ENCODE measurements at places on chromosomes 6 and 20.

- DNase-seq = no peak
Measured at GRCh38 chr6:7787731-7788130, 61.8 kb downstream of the BMP6 start.

- DNase-seq = no peak
Measured at GRCh38 chr6:25659633-25660368, 7.8 kb downstream of the SCGN start.

DNA sequence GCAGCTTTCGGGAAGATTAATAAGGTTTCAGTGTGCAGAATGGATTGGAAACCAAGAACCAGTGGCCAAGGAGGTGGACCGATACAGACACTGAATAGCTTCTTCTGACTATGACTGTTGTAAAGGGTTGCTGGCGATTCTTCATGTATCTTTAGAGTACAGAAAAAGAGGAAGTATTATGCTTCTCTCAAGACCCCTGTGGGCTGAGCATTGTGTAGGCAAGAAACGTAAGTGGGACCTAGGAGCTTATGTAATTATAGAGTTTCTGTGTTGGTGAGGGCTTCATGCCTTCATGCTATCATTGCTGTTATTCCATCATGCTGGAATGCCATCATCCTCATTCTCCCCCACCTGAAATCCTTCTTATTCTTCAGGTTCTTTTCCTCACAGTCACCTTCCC is 105.4 kb upstream of the AKIRIN2 start:
- no peak for DNase-seq

DNA sequence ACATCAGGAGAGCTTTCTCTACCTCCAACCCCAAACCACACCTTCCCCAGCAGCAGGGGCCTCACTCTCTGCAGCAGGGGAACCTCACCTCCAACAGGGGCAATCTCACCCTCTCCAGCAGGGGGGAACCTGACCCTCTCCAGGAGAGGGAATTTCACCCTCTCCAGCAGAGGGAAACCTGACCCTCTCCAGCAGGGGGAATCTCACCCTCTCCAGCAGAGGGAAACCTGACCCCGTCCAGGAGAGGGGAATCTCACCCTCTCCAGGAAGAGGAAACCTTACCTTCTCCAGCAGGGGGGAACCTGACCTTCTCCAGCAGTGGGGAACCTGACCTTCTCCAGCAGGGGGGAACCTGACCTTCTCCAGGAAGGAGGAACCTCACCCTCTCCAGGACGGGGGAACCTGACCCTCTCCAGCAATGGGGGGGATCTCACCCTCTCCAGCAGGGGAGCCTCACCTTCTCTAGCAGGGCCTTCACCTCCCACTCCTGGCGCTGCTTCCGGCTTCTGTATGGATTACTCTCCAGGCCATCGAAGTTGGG is 3.1 kb downstream of the B3GALT4 start:
- no peak for DNase-seq

- no peak for DNase-seq
Measured at GRCh38 chr6:146878952-146879340, 280.2 kb downstream of the ADGB start.

DNA sequence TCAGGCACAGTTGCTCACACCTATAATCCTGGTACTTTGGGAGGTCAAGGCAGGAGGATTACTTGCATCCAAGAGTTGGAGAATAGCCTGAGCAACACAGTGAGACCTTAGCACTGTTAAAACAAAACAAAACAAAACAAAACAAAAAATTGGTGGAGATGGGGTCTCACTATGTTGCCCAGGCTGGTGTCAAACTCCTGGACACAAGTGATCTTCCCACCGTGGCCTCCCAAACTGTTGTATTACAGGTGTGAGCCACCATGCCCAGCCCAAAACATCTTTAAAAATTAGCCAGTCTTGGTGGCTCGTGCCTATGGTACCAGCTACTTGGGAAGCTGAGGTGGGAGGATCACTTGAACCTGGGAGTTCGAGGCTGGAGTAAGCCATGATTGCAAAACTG is 120.2 kb downstream of the GMDS start:
- no peak for DNase-seq

GRCh38 chr6:1870932-1871331 is 261.2 kb downstream of the FOXC1 start:
- DNase-seq = no peak

DNA sequence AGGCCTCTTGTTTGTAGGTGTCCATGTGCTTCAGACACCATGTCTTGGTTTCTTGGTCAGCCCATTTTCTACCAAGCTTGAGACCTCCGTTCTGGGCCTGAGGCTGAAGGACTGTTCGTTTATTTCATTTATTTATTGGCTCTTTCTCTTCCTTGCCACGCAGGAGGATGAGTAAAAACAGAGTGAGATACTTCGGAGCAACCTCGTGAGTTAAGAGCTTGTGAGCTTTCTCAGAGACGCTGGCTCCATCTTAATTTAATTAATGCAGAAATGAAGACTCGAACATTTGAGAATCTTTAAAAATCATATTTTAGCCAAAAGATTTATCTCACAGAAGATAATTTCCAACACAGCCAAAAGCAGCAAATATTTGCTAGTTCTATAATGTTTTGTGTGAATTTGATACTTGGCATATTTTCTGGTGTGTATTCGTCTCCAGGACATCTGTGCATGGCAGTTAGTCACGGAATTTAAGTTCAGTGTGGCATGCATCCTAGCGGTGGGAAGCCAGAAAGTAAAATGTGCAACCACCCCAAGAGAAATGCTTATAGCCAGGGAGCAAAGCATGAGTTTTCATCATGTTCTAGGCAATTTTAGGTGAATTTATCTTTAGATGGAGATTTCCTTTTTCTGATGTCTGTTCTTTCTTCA is 76.0 kb downstream of the THBS2 start:
- no peak for DNase-seq

DNA sequence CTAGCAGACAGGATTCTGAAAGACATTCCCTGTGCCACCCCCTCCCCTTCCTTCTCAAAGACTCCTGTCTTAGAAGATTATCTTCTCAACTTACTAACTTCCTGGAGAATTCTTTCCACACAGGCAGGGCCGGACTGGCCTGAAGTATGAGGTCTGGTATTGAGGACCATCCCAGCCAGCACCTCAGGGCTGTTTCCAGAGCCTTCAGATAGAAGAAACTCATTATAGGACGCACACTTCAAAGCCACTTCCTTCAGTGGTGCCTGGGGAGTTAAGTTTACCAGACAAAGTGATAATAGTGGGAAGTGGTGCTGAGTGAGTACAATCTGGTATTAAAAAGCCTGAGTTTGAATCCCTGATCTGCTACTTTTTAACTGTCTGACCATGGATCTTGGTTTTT is 15.6 kb downstream of the KCNS1 start:
- DNase-seq = no peak

GRCh38 chr6:83108378-83108777 is 40.9 kb downstream of the DOP1A start:
- no peak for DNase-seq

GRCh38 chr6:150290429-150290828 is 78.4 kb upstream of the IYD start:
- DNase-seq = no peak

DNA sequence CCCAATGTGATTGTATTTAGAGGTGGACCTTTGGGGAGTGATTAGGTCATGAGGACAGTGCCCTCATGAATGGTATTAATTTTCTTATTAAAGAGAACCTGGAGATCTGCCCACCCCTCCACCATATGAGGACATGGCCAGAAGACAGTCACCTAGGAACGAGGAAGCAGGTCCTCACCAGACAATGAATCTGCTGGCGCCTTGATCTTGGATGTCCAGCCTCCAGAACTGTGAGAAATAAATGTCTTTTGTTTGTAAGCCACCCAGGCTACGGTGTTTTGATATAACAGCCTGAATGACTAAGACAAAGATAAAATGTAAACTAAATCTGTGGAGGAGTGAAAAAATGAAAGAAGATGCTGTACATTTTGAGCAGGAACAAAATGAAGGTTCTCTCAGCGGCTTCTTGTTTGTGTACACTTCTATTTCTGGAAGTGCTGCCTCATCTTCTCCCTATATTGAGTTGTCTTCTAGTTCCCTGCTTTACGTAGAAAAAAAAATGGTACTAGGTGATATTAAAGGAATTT is 1.5 kb upstream of the IPCEF1 start:
- DNase-seq = no peak

DNA sequence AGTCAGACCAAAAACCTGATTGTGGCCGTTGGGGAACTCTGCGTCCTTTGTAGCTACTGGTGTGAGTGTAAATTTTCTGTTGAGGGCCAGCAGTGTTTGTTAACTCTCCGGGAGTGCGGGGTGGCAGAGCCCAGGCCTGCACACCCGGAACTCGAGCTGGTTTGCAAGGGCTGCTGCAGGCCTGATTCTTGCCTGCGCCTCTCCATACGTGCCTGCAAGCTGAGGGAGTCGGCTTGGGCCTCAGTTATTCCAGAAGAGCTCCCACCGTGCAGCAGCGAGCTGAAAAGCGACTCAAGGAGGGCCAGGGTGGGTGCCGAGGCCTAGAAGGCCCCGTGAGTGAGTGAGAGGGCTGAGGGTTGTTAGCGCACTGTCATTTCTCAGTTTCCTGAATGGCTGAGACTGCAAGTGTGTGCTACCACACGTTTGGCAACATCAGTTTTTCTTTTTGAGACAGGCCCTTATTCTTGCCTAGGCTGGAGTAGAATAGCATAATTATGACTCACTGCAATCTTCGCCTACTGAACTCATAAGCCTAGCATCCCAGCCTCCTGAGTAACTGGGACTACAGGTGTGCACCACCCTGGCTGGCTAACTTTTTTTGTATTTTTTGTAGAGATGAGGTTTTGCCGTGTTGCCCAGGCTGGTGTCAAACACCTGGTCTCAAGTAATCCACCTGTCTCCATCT is 33.9 kb upstream of the KIF13A start:
- no peak for DNase-seq

GRCh38 chr6:156949376-156949775 is 172.2 kb downstream of the ARID1B start:
- no peak for DNase-seq

DNA sequence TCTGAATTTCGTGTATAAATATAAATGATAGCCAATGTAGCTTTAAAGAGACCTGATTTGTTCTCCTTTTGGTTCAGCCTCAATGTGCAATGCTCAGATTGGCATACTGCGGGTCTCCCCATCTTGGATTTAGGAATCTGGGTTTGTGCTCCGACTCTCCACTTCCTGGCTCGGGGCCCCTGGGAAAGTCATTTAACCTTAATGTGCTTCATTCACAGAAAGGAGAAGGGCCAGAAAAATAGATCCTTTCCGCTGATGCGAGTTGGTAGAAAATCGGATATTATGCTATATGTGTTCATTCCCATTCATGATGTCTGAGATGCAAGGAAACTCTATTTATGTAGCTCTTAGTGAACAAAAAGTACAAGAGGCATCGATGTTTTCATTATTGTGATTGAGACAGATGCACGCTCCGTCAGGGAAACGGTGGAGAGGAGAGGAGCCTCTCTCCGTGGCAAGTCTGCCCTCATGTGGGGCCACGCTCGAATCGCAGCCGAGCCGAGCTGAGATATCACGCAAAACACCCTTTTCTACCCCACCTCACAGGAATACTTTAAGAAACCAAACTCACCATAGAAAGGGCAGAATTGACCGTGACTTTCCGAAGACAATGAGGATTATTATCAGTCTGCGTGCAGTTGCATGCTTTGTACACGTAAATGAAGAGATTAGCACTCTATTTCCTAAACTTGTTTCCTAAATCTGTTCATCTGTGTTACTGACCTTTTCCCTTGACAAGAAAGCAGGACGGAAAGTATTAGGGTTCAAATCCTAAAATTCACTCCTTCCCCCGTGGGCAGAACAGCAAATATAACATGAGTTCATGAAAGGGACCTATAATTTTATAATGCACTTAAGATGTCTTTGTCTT is 136.6 kb downstream of the COL9A1 start:
- DNase-seq = no peak

- DNase-seq = no peak
Measured at GRCh38 chr6:121330516-121330915, 3.8 kb downstream of the TBC1D32 start.

- DNase-seq = no peak
Measured at GRCh38 chr6:66555082-66555481, 848.1 kb upstream of the EYS start.

- DNase-seq = no peak
Measured at GRCh38 chr20:19320005-19320404, 107.6 kb downstream of the SLC24A3 start.

DNA sequence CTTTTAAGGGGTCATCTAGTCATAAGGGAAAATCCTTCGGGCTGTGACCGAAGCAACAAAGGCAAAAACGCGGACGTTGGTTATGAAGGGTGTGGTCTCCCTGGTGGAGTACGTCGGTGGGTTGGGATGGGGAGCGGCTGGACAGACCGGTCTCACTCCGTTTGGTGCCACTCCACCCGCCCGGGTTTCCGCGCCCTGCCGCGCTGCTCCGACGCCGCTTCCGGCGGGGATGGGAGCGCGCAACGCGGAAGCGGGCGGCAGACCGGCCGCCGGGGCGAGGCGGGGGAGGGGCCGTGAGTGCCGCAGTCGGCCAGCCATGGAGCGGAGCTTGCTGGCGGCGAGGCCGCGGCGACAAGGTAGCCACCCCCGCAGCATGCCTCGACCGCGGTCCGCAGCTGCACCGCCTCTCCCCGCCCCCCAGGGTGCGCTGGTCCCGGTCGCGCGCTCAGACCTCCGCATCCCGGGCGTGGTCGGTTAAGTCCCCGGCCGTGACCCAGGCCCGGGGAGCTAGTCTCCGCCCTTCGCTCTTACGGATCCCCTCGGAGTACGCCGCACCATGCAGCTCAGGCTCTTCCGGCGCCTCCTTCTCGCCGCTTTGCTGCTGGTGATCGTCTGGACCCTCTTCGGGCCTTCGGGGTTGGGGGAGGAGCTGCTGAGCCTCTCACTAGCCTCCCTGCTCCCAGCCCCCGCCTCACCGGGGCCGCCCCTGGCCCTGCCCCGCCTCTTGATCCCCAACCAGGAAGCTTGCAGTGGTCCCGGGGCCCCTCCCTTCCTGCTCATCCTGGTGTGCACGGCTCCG is at the start of gene B3GALT4:
Gene B3GALT4 (plus strand): TSS at position 260 of the 799 bp plus-strand sequence. CDS start 297 bp downstream, at position 557.
- peak; percentile 81 for DNase-seq

Measured in heart left ventricle (tissue), 16 donors.